Esophagus mucosa (tissue), 1 donor: ENCODE measurements at places on chromosomes 3 and 15. TPM values are rescaled to one million over a fixed set of nuclear protein-coding genes. Genes with fewer than 3 reads are reported as not detected.

DNA sequence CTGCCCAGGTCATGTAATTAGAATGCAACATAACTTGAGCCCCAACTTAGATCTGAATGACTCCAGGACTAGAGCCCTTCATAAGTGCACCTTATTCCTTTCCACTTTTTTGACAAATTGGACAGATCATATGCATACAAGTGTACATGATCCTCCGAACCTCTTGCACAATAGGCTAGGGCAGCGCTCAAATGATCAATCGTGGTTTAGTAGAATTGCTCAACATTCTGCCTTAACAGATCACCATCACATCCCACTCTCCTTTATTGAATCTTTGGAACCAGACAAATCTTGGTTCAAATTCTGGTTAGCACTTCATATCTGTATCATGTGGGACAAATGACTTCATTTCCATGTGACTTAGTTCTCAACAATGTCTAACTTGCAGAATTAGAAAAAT is 106.8 kb upstream of the CDIN1 start:
- ATAC-seq, result no peak

DNA sequence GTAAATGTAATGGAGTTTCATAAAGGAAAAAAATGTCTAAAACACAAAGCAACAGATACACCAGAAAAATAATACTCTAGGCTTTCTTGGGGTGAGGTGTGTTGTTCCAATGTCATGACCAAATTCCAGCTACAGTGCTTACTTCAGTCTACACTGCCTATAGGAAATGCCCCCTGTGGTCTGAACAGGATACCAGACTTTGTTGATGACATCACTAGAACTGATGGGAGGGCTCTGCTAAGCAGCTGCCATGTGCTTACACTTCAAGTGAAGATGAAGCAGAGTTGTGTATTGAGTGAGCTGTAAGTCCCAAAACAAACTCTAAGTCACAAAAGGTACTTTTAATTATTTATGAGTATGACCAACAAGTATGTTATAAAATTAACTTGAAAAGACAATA is 456.1 kb upstream of the IL12A start:
- ATAC-seq, result no peak

GRCh38 chr15:67042551-67043142 is 22.8 kb upstream of the SMAD3 start:
- no peak for ATAC-seq

- ATAC-seq, result no peak
These were observed 7.5 kb upstream of the PLA2G4D start for GRCh38 chr15:42101861-42102260.

DNA sequence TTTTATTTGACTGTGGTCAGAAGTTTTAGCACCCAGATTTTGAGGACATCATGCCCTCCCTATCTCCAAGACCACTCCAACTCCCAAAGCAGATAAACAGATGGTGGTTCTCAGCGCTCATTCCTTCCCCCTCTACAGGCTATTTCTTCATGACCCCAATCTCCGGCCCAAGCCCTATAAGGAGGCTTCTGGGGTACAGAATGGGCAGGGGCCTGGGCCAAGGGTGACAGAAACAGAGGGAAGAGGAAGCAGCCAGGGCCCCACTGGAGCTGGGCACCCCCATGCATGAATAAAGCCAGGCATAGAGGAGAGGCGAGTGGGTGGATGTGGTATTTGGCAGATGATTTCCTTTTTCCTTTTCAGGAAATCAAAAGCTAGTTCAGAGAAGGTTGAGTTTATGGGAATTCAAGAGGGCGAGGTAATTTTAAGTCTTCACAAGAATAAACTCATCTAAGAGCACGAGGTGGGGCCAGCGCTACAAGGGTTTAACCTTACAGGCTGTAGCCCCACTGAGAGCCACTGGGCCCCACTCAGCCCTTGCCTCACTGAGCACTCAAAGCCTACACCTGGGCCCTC is 104.8 kb upstream of the HERC1 start:
- ATAC-seq, result no peak

- ATAC-seq, result peak; percentile 12
These were observed 2.6 kb downstream of the FAM43A start for GRCh38 chr3:194688200-194688740.

DNA sequence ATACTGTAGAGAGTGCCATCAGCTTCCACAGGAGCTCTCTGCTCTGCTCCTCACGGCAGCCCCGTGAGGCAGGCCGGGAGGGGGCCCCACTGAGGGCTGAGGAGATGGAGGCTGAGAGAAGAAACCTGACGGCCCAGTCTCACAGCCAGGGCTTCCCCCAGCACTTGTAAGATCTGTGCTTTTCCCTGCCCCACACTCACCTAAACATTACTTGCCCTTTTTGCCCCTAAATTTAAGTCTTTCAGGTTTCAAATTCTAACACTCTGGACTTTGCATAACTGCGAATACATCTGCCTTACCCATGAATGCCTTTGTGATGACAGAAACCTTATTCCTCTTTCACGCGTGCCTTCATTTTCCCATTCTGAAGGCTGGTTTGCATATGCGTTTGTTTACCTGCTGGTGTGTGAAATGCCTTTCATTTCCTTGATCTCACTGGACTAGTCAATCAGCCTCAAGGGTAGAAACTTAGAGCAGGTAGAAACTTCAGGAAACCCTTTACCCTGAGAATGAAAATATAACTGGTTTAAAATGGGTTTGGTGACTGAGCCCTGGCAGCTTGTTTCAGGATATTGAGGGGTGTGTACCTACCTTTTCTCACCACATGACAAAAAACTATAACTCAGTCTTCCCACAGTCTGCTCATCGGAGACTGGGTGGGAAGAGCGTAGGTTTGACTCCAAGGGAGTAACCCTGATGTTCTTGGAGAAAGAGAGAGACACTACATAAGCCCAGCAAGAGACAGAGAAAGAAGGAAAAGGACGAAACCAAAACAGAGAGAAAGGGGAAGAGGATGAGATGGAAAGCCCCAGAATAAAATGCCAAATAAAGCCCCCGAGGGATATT is 20.1 kb downstream of the SLC12A8 start:
- ATAC-seq, result no peak

GRCh38 chr3:126811530-126811929 is 107.5 kb downstream of the CHCHD6 start:
- no peak for ATAC-seq

DNA sequence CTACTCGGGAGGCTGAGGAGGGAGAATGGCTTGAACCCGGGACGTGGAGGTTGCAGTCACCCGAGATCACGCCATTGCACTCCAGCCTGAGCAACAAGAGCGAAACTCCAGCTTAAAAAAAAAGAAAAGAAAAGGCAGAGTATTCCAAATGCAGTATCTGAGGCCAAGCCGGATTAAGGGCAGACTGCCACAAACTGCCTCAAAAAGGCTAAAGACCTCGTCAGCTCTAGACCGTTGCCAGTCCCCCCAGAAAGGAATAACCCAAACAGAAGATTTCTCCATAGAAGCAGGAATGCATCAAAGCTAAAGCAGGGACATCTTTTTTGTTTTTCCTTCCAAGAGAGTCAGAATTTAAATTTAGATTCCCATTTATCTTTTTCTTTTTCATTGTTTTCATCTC is 72.9 kb downstream of the TM4SF4 start:
- ATAC-seq, result no peak

GRCh38 chr15:59388670-59389069 is 16.0 kb upstream of the MYO1E start:
- peak; percentile 51 for ATAC-seq

GRCh38 chr3:115111632-115112031 is 35.5 kb downstream of the ZBTB20 start:
- no peak for ATAC-seq

DNA sequence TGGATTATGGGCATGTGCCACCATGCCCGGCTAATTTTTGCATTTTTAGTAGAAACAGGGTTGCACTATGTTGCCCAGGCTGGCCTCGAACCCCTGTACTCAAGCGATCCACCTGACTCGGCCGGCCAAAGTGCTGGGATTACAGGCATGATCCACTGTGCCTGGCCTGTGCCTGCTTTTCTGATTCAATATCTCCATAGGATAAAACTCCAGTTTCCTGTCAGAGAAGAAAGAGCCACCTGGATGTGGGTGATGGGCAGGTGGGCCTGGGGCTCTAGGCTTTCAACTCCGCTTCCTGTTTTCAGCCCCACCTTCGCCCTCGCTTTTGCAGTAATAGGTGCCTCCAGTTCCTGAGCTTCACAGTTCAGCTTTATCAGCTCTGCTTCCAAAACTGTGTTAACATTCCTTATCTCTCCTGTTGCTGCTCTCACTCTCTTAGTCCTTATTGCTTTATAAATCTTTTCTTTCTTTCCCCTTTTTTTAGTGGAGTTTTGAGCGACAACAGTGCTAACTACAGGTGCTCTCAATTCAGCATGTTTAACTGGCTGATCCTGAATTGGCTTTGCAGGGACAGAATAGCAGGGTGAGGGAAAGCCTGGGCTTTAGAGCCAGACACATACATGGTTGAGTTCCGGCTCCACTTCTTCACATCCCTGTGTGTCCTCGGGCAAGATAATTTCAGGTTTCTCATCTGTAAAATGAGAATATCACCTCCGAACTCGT is 21.1 kb upstream of the PDE8A start:
- no peak for ATAC-seq

DNA sequence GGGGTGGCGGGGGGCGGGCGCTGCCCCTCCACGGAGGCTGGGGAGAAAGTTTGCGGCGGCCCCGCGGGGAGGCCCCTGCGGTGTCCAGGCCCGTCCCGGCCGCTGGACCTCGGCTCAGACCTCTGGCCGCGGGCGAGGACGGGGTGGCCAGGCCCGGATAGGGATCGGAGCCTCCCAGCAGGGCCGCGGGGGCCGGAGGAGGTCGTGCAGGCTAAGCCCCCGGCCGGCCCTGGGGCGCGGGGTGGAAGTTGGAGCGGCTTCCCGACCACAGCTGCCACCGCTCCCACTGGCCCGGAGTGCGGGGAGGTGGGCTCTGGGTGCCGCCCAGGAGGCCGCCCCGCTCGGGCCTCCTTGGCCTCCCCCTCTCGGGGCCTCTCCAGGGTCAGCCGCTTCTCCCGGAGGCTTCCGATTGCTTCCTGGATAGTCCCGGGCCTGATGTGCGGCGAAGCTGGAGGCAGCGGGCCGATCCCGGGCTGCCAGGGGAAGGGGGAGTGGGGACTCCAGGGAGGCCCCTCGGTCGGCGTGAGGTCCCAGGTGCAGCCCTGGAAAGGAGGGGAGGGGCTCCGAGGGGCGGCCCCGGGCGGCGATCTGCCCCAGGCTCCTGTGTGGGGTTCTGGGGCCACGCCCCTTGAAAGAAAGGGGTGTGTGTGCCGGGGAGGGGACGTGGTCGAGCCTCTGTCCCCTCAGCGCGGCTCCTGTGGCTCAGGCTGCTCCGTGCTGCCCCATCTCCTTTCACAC is 907 bp downstream of the PLXNA1 start:
- ATAC-seq, result peak; percentile 5

GRCh38 chr3:131901686-131902085 is 133.1 kb downstream of the CPNE4 start:
- ATAC-seq, result no peak

DNA sequence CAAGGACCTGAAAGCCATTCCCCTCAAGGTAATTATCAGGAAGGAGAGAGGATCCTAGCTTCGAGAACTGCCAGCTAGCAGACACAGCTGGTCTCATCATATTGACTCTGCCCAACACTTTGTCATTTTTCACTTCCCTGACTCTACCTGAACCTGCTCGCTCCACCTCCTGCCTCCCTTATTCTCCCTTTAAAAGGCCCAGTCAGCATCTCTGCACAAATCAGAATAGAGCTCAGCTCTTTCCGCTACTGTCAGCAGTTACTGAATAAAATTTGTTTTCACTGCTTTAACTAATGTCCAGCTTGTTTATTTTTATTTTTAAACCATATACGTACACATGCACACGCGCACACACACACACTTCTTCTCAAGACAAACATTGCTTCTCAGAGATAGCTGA is 57.2 kb upstream of the MCF2L2 start:
- ATAC-seq, result no peak

DNA sequence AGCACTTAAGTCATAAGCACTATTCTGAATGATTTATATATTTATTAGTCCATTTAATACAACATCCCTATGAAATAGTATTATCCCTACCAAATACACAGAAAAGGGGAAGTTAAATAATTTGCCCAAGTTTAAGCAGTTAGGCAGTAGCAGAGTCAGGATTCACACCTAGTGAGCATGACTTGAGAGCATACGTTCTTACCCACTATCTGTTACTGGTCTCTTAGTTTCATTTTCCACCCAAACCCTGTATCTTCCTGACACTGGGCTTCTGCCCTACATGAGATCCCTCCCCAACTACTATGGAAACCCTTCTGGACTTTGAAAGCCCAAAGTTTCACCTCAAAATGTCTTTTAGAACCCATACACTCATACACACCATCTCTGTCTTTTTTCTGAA is 4.4 kb upstream of the ATOSA start:
- no peak for ATAC-seq

DNA sequence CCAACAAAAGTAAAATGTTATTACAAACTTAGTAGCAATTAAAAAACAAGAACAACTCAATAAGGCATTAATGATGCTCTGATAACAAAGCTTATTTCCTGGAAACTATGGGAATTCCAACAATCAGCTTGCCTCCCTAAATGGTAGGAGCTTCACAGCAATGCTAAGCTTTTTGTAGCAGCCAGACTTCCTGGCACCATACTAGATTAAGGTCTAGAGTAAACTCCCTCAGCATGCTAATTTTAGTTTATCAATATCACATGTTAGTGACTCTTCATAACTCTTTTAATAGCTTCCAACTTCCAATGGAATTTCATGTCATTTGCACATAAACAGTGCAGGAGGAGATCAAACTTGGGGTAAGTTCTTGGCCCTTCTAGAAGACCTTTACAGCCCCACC is 782.0 kb downstream of the MCTP2 start:
- no peak for ATAC-seq

- no peak for ATAC-seq
These were observed 22.7 kb downstream of the SSUH2 start for GRCh38 chr3:8621872-8622271.

GRCh38 chr15:68700455-68701123 is 120.1 kb downstream of the ANP32A start:
- no peak for ATAC-seq

- peak; percentile 32 for ATAC-seq
These were observed 353.5 kb downstream of the MCTP2 start for GRCh38 chr15:94584833-94585244.

- ATAC-seq, result no peak
These were observed 86.9 kb downstream of the ATP1B3 start for GRCh38 chr3:141963301-141963700.

- no peak for ATAC-seq
These were observed 15.3 kb upstream of the MCCC1 start for GRCh38 chr3:183114384-183115178.

- no peak for ATAC-seq
These were observed 9.8 kb downstream of the TM2D3 start for GRCh38 chr15:101642361-101642760.

AADACL2 gene
- total RNA-seq, result not detected

PROK2 gene
- not detected for total RNA-seq

CCDC191 gene
- total RNA-seq, result 1.6 TPM

RMDN3 gene
- total RNA-seq, result 21.2 TPM

GABRR3 gene
- total RNA-seq, result not detected

PLA2G4E gene
- 18.1 TPM for total RNA-seq

ADPRH gene
- total RNA-seq, result 2.1 TPM

SCAANT1 gene
- not detected for total RNA-seq

CPNE9 gene
- total RNA-seq, result not detected

TUSC7 gene
- total RNA-seq, result not detected

BBX gene
- 19.9 TPM for total RNA-seq

ACP3 gene
- 57.5 TPM for total RNA-seq

MYLK gene
- total RNA-seq, result 16.6 TPM

SLC28A2 gene
- total RNA-seq, result not detected

ENTPD3 gene
- total RNA-seq, result 9.2 TPM

CNTN4 gene
- total RNA-seq, result 0.68 TPM

KNG1 gene
- total RNA-seq, result not detected

ZNF502 gene
- 1.7 TPM for total RNA-seq
